ENCODE measurements at places on chromosomes 16 and 17. TPM values are rescaled to one million over a fixed set of nuclear protein-coding genes. Genes with fewer than 3 reads are reported as not detected.
A peak's percentile ranks its signal among the peaks of the same experiment; 100 is the strongest.

- DNase-seq = peak; percentile 46
These were observed 27.1 kb downstream of the GINS3 start for GRCh38 chr16:58419241-58419990.

DNA sequence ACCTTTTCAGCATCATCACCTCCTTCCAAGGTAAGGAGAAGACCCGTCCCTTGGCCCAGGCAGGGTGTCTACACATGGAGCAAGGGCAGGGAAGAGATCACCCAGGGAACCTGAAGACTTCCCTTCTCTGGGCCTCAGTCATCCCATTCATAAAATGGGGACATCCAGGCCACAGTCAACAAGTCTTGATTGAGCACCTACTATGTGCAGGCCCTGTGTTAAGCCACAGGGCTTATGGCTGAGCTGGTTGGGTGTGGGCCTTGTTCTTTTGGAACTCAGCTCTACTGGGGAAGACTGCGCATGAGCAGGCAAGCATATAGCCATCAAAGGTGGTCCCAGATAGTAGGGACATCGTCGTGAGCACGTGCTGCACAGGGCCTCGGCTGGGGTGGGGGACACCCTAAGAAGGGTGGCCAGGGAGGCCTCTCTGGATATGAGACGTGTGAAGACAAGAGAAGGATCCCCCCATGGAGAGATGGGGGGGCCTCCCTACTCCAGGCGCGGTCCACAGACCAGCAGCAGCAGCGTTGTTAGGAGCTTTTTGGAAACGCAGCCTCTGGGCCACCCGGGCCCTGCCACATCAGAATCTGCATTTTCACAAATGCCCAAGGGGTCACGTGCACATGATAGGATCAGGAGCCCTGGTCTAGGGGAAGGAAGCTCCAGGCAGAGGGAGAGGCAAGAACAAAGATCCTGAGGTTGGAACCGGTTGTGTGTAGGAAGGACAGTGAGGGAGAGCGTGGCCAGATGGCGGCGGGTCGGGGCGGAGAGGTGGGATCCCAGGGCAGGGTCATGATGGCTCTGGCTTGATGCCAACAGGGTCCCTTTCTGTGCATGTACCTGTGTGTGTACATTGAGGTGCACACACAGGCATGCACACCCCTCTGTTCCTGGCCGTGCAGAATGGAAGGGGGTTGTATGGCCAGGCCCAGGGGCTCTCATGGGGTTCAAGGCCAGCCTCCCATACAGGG, 5.9 kb upstream of the ADGRG3 start:
- DNase-seq = no peak

GRCh38 chr16:61277849-61278248, 758.4 kb downstream of the CDH8 start:
- DNase-seq = no peak

DNA sequence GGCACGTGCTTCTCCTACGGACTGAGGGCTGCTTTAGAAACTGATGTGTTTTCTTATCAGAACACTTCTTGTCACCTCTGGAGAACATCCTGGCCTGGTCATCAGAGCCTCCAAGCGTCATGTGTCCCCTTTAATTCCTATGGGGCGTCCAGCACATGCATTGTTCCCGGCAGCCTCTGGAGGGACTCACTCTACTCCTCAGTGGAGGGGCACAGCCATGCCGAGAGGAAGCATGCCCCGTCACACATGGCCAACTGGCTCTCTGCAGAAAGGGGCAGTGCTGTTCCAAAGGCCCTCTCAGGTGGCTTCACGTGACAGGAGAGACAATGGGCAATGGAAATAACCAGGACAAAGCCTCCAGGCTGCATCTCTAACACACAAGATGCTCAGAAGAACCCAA, 31.8 kb downstream of the CDRT15L2 start:
- no peak for DNase-seq

DNA sequence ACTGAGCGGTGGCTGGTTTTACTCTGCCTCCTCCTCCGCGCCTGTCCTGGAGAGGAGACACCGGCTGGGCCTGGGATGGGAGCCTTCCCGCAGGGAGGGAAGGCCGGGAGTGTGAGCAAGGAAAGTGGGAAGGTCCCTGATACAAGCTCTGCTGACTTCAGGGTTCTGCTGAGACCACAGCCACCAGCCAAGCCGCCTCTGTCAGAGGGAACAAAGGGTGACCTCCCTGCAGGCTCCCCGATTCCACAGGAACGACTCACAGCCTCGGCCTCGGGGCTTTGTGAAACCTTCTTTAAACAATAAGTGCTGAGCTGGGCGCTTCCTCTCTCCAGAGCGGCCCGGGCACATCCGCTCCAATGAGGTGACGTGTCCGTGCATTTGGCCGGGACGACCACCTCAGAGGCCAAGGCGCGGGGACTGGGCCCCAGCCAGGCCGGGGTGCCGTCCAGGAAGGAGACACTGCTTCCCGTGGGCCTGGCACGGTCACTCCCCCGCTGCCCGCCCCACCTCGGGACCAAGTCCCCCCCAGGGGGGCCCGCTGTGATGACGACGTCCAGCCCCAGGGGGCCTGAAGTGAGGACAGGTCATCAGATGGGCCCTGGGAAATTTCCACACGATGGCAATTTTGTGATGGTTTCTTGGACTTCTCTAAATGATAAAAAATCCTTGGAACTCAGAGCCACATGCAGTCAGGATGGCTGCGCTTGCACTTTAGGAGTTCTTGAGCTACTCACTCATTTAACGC, 11.8 kb upstream of the CIBAR2 start:
- DNase-seq = peak; percentile 95

DNA sequence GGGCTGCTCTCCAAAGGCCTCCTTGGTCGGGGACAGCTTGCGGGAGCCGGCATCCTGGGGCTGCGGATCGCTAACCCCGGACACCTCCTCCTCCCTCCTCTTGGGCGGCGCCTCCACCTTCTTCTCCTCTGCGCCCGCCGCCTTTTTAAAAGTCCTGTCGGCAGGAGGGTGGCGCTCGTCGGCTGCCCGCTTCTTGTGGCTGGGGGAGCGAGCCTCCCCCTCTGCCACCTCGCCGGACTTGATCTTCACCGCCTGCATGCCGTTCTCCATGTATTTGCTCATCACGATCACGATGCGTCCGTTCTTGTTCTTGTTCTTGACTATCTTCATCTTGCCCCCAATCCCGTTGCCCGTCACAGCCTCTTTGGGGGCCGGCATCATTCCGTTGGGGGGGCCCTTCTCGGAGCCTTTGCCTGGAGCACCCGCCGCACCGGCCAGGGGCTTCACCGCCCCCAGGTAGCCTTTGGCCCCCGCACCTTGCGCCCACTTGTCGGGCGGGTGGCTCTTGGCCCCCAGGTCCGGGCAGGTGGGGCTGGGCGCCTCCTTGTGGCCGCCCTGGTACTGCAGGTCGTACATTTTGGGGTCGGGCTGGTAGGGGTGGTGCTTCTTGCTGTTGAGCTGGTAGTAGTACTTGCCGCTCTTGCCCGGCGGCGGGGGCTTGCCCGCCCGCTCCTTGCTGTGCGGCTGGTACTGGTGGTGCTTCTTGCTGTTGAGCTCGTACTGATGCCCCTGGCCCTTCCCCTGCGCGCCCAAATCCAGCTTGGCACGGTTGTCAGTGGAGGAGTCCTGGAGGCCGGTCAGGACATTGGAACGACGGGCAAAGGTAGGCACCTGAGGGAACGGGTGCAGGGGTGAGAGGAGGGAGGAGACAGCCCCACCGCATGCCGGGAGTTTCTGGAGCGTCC, 4.4 kb downstream of the CBX4 start:
- no peak for DNase-seq

GRCh38 chr17:36640346-36640745, 39.0 kb downstream of the MRM1 start:
- DNase-seq = no peak

Gene TNK1
- total RNA-seq = 1.8 TPM
